T1000 (cell line): ENCODE measurements at places on chromosomes 1 and 21.

DNA sequence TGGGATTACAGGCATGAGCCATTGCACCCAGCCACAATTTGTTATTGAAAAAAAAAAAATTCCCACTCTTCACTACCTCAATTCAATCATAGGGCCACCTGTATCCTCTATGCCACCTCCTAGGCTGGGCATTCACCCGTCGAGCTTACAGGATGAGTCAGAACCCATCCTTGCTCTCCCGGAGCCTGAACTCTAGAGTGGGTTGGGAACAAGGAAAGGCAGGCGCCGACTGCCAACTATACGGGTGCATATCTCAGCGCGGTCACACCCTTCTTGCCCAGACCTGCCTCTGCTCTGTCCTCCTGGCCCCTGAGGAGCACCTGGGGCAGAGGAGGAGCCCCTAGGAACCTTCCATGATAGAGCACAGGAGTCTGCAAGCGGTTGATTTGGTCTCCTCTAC lies 21.4 kb upstream of the LBR start:
- no peak for DNase-seq

- no peak for DNase-seq
Observed at GRCh38 chr1:7610106-7610731, 160.9 kb upstream of the VAMP3 start.

- no peak for DNase-seq
Observed at GRCh38 chr1:19689856-19690255, 25.2 kb downstream of the HTR6 start.

- peak; percentile 51 for DNase-seq
Observed at GRCh38 chr1:153506831-153507413, 28.9 kb downstream of the S100A6 start.

- DNase-seq: no peak
Observed at GRCh38 chr1:57279909-57280666, 143.8 kb downstream of the DAB1 start.

- DNase-seq: no peak
Observed at GRCh38 chr1:83897516-83897915, 101.4 kb downstream of the TTLL7 start.

- no peak for DNase-seq
Observed at GRCh38 chr1:154899041-154899440, 29.0 kb upstream of the KCNN3 start.

GRCh38 chr1:27137544-27138075 lies 17.3 kb downstream of the SLC9A1 start:
- DNase-seq: no peak

DNA sequence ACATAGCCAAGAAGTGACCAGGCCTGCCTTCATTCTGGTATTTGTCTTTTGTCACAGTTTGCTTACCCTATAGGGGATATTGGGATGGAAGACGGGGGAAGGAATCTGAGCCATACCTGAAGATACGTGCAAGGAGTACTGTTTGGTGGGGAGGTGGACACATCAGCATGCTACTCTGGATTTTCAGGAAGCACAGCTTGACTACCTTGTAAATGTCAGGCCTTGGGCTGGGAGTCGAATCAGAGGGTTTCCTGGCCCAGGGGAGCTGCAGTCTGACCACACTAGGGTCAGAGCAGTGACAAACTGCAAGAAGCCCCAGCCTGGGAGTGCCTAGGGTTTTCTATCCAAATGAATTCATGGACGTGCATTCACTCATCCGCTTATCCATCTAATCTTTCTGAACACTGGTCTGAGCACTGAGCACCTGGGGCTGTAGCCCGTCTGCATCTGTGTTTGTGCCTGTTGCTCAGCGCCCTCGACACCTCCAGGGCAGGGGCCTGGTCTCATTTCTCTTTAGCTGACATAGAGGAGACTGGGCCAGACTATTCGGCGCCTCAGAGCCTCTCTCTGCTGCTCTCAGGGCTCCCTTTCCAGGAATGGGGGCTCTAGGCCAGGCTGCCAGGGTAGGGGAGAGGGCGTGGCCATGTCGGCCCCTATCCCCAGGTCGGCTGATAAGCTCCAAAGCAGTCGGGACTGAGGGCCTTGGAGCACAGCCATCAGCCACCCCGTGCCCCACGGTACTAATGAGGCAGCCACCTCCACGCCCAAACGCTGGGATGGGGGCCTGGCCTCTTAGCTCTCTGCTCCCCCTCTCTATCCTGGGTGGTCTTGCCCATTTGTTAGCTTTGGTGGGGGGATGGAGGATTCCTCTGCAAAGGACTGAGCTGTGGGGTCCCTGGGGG lies 47.0 kb upstream of the SLC2A1 start:
- no peak for DNase-seq

DNA sequence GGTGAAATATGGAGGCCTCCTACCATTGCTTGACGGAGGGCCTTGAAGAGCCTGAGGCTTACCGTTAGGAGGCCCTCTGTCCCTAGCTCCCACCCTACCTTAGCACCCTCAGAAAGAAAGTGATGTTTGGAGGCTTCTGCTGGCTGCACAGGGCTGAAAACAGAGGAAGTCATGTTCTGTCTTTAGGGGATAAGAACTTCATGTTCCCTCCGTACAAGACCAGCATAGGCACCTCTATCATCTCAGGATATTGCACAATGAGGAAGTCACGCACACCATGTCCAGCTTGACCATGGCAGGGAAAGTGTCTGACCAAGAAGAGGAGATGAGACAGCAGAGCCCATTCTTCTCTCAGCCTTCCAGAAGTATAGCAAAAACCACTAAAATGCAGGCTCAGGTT lies 13.8 kb downstream of the ADORA3 start:
- no peak for DNase-seq

DNA sequence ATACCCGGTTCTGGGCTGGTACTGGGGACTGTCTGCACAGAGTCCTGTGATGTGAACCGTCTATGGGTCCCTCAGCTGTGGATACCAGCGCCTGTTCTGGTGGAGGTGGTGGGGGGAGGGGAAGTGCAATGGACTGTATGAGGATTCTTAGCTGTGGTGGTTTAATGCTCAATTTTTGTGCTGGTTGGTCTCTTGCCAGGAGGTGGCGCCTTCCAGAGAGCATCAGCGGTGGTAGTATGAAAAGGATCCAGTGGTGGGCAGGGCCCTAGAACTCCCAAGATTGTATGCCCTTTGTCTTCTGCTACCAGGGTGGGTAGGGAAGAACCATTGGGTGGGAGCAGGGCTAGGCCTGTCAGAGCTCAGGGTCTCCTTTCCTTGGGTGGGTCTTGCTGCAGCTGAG lies 89.4 kb upstream of the B3GALT2 start:
- DNase-seq: no peak

- no peak for DNase-seq
Observed at GRCh38 chr1:113055570-113055969, 17.4 kb upstream of the LRIG2 start.

DNA sequence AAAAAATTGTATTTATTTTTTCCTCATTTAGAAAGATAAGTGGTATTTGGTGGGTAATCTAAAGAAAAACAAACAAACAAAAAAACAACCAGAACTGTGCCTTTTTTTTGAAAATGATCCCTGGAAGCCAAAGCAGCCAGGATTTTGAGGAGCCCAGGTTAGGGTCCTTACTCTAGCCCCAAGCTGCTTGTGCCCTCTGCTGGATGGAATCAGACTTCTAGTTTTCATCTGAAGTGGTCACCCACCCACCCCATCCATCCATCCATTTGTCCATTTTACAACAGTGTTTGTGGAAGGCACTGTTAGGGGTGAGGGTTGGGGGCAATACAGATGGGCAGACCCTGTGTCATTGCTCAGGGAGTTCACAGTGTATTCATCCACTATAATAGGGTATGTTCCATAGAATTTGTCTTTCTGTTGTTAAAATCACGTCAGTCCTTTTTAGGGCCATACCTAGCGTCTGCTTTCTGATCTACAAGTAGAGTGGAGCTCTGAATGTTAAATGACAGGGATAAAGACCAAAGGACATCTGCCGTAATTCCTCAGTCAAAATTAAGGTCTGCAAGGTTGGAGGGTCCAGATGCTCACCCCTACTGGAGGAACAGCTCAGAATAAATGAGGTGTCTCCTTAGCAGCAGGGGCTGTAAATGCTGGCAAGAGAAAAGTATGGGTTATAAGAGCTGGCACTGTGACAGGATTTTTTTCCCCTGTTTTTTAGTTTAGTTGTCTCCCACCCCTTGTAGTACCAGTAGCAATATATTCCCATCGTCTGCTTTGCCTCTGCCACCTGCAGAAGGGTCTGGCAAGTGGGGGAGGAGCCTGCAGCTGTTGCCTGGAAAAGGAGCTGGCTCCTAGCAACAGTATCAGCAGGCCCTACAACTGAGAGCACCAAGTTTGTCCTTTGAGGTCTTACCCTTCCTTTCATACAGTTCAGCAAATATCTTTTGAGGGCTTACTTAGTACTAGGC lies 3.2 kb downstream of the LRRC42 start:
- DNase-seq: no peak

DNA sequence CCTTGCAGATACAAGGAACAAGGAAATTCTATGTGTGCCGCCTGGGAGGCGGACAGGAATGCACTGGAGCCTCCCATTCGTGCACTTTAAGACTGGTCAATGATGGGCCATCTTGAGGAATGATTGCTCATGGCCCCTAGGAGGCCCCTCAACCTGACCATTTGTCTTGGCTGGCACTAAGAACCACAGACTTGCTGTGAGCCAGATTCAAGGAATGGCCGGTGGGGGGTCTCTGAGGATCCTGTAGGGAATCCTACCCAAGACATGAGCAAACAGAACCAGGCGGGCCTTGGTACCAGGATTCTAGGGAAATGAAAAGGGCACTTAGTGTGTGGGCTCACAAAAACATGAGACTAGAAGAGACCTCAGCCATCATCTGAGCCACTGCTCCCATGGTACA lies 28.1 kb upstream of the GOLT1A start:
- no peak for DNase-seq

- DNase-seq: no peak
Observed at GRCh38 chr1:110065841-110066240, 4.6 kb downstream of the ALX3 start.

GRCh38 chr1:70760154-70760553 lies 287.5 kb downstream of the PTGER3 start:
- no peak for DNase-seq

DNA sequence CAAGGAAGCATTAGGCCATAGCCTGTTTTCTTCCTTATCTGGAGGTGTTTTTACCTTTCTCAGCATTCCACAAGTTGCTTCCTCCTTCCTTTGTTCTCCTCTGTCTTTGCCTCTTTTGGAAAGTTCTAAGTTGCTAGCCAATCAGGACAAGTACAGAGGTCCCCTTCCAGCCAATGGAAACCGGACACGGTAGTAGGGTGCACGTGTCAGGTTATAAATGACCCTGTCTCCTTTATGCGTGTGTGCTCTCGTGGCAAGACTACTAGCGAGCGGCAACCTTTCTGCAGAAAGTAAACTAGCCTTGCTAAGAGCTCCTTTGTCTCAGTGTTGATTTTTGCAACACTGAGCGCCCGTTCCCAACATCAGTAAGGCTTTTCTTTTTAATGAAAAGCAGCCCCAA lies 1.5 kb upstream of the ACADM start:
- no peak for DNase-seq

- no peak for DNase-seq
Observed at GRCh38 chr1:221161571-221162041, 282.4 kb downstream of the HLX start.

GRCh38 chr1:171137580-171137979 lies 46.9 kb downstream of the FMO3 start:
- DNase-seq: no peak

DNA sequence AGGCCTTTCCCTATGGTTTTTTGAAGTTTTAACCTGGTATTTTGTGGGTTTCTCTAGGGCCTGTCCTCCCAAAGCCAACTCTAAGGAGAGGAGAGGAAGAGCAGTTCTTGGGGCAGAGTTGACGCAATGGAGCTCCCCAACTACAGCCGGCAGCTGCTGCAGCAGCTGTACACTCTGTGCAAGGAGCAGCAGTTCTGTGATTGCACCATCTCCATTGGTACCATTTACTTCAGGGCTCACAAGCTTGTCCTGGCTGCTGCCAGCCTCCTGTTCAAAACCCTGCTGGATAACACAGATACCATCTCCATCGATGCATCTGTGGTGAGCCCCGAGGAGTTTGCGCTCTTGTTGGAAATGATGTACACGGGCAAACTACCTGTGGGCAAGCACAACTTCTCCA lies 38.2 kb downstream of the ZBTB40 start:
- DNase-seq: no peak

DNA sequence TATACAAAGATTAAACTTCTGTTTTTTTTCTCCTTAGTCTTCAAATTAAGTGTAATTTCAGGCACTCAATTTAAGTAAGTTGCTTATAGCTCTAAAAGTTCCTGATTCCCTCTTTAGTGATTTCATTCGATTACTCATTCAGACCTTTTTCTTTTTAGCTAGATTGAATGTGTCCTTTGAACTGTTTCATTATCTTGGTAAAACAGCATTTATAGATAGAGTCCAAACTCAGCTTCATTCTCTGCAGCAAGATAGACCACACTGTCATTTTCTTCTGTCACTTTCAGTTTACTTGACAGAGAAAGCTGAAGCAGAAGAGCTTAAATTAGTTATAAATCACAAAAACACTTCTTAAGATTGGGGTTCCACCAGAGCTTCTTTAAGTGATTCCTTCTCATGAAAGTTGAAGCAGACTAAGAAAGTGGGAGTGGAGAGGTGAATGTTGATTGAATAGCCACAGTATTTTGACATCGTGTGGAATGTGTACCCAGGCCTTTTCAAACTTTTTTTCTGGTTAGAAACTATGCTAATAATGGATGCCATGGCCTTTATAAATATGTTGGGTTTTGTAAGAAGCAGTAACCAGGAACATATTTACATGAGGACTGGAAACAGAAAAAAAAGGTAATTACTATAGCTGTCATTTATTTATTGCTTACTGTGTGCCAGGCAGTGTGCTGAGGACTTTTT lies 52.2 kb downstream of the ZBTB40 start:
- no peak for DNase-seq

DNA sequence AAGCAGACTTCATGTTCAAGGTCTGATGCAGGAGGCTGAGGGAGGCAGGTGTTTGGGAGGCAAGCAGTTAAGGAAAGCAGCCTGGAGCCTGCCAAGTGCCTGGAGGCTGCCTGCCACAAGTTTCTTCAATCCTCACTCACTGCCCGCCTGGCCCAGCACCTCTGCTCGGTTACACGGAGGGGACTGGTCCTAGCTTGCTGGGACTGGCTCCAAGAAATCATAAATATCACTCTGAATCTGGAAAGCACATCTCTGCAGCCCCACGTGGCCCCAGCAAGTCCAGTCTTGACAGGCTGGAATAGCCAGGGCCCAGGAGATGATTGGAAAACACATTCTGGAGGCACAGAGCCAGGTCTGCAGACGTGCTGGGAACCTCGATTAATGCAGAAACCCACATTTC lies 83.9 kb downstream of the BCAR3 start:
- no peak for DNase-seq

- DNase-seq: peak; percentile 49
Observed at GRCh38 chr1:95041491-95042165, 31.1 kb downstream of the ALG14 start.

GRCh38 chr1:68791800-68792199 lies 294.9 kb upstream of the DEPDC1 start:
- DNase-seq: no peak

- no peak for DNase-seq
Observed at GRCh38 chr1:210440081-210440480, 111.4 kb downstream of the HHAT start.
